HL-60 (cell line): ENCODE measurements at places on chromosomes 5 and 9.

GRCh38 chr5:149732324-149733128 is 2.4 kb downstream of the PPARGC1B start:
- DNase-seq: no peak

DNA sequence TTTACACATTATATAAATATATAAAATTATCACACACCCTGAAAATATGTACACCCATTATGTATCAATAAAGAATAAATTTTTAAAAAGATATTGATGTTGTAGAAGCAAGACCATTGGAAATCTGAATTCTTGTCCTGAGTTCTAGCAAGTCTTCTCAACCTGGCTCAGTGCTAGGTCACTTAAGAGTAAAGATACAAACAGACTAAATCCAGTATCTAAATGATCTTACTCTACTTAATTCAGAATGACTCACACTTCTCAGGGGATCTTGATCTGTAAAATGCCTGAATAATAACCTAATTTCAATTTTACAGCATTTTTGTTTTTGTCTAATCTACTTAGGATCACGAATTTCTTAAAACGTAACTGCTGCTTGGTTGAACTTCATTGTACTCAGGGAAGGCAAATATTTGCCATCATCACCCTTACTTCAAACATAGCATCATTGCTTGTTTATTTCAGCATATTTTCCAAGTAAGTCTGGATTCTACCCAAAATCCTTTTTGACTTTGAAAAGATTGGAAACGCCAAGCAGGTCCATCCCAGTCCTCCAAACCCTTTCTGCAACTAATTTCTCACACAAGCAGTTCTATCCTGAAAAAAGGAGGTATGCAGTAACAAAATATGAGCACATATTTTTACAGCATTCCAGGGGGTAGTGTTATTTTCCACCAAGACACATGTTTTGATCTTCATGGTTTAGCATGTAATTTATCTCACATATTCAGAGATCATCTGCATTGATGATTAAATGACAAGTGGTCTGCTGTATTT is 582.6 kb downstream of the PSAT1 start:
- no peak for DNase-seq

DNA sequence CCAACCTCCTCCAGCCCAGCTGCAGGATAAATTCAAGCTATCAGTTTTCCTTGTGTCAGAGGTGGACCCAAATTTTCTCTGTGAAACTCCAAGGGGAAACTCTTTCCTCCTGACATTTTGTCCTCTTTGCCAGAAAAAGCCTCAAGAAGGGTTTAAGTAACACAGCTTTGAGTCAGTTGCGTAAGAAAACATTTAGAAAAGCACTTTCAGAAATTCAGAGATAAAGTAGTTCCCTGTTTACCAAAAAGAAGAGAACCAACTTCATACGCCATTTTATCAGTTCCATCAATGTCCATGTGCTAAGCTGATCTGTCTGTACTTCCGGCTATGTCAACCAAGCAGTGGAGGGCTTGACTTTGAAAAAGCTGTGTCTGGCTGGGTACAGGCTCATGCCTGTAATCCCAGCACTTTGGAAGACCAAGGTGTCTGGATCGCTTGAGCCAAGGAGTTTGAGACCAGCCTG is 19.9 kb upstream of the SUSD1 start:
- peak; percentile 16 for DNase-seq

- no peak for DNase-seq
These were observed 597.9 kb upstream of the TLE4 start for GRCh38 chr9:78973907-78974306.

DNA sequence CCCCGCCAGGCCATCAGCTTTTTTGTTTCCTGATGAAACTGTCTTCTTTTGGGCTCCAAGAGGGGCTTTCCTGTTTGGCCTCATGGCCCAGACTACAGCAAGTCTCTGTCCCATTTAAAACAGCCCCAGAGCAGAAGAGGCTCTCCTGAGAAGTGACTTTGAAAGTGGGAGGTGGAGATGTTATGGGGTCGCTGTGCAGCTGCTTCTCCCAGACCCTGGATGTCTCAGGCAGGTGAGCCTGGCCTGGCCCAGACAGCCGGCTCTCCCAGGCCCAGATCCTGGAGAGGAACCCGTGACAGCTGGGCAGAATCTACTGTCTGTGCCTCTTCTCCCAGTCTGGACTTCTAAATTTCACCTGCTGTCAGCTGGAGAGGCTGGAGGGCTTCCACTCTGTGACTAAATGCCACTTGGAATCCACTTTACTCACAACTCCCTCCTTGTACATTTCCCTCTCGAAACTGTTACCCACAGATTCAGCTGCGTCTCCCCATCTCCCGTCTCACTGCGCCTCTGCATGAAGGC is 20.6 kb downstream of the FAM78A start:
- no peak for DNase-seq

DNA sequence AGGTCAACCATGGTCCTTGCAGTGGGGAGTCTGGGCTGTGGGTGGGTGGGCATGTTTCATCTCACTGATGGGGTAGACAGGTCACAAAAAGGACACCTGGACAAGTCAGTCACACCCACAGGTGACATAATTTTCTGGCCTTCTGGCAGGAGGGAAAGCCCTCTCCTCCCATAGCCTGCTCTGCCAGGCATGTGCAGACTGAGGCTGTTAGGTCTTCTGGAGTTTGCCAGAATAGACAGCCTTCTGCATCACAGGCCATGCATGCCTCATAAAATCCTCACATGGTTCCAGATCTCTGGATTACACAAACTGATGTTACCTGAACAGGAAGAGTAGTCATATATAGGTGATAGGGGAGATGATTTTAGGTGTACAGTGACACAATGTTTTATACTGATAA is 49.1 kb downstream of the ARHGAP26 start:
- no peak for DNase-seq

DNA sequence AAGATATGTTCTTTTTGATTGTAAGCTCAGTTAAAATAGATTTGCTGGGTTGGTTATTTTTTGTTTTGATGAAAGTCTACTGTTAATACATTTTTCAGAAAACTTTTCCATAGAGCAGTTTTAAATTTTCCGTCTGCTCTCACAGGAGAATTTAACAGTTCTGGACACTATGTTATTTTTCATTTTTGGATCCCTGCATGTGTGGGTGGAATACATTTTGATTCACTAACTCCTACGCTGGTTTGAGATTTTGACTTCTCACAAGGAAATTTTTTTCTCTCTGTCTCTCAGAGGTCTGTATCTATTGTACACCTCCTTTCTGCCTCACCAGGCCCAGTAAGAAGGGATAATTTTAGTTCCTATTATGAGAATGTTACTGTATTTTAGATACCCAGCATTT is 502.4 kb downstream of the CDH10 start:
- no peak for DNase-seq

- no peak for DNase-seq
These were observed 18.9 kb upstream of the MOCS2 start for GRCh38 chr5:53128481-53128880.

DNA sequence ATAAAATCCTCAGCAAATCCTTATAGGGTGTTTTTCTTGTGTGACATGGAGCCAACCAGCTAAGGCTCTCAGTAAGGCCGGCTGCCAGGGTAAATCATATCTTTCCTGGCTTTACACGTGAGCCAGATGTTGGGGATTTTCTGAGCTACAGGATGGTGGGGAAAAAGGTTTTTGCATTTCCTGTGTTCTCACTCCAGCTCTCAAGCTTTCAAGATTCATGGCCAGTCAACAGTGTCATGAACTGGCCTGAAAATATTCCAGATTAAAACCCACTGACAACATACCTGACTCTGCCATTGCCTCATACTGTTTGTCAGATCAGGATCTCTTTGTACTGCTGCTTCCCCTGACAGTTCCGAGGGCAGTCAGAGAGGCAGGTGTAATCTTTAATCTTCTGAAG is 306.9 kb downstream of the GLIS3 start:
- DNase-seq: no peak

DNA sequence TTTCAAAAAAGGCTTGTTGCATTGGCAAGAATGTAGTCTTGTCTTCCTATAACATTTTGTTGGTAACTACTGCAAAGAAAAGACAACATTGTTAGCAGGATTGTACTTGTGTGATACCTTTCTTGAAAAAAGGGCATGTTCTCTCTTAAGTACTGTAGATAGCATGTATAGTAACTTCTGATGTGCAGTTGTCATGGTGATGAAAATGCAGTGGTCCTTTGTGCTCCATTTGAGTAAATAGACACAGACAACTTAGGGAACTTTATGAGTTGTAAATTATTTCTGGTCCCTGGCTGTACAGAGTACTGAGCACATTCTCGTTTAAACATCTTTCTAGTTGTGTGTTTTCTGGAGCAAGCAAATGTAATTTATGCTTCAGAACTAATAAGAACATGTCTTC is 103.3 kb downstream of the CD180 start:
- DNase-seq: no peak

- peak; percentile 89 for DNase-seq
These were observed 28.7 kb downstream of the LCP2 start for GRCh38 chr5:170268884-170269283.

DNA sequence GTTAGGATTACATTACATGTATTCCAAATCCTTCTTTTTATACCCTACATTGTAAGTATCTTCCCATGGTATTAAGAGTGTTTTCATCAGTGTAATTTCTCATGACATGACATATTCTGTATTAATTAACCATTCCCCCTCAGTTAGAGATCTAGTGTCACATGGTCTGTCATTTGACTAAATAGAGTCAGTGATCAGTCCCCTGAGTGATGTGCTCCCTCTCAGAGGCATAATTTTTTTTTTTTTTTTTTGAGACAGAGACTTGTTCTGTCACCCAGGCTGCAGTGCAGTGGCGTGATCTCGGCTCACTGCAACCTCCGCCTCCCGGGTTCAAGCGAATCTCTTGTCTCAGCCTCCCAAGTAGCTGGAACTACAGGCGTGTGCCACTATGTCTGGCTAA is 218.6 kb downstream of the TTLL11 start:
- DNase-seq: no peak

- DNase-seq: no peak
These were observed 245.4 kb downstream of the MPDZ start for GRCh38 chr9:13033959-13034693.

GRCh38 chr9:78133751-78134150 is 102.1 kb upstream of the CEP78 start:
- DNase-seq: no peak

DNA sequence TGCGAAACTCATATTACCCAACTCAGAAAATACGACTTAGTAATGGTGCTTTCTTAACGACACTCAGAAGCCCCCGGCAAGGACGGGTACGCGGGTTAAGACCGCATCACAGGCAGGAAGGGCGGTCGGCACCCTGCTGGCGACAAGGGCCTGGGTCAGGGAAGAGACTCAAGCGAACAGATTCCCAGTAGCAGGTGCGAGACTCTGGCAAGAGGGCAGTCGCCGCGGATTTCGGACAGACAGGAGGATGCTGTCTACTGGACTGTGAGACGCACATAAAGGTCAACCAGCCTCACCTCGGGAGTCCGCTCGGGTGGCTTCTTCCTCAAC is 398 bp downstream of the RAPGEF6 start:
- DNase-seq: peak; percentile 42

- DNase-seq: no peak
These were observed 313.2 kb downstream of the SLIT3 start for GRCh38 chr5:168987543-168988300.
